ENCODE measurements at places on chromosomes 6 and 20.

GRCh38 chr6:14824484-14825275 is 421.2 kb upstream of the JARID2 start:
- DNase-seq, result no peak

DNA sequence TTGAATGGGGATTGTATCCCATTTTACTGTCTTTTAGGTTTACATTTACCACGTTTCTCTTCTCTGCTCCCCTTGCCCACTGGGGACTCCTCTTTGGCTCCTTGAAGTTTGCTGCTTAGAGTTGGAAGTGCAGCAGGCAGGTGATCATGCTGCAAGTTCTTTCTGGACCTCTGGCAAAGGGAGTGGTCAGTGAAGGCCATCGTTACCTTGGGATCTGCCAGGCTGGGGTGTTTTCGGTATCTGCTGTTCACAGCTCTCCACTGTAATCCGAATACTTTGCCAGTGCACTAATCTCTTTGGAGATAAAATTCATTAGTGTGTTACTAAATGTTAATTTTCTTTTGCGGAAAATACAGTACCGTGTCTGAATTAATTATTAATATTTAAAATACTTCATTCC is 9.1 kb upstream of the EFCAB8 start:
- no peak for DNase-seq

DNA sequence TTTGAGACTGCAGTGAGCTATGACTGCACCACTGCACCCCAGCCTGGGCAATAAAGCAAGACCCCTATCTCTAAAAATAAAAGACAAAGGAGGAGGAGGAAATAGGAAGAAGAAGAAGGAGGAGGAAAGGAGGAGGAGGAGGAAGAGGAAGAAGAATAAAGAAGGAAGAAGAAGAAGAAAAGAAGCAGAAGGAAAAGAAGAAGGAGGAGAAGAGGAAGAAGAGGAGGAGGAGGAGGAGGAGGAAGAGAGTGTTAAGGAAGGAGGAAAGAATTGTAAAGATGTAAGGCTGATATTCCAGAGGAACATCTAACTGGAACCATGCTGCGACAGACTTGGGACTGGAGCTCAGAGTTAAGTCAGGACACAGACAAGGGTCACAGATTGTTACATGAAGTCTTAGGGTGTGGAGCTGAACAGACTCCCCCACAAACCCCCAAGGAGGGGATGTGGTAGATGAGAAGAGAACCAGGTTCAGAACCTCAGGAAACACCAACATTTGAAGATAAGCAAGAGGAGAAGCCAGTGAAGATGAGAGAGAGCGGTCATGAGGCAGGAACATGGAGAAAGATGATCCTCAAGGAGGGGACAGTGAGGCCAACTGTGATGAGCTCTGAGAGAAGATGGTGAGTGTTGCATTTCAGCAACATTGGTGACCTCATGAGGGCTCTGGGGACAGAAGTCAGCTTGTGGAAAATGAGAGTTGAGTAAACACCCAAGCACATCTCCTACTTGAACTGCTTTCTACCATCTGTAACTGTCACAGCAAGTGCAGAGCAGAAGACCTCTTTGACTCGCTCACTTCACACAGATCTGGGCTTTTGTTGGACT is 118.2 kb downstream of the CD164 start:
- no peak for DNase-seq

GRCh38 chr6:8237668-8238067 is 135.3 kb upstream of the EEF1E1 start:
- DNase-seq, result no peak

DNA sequence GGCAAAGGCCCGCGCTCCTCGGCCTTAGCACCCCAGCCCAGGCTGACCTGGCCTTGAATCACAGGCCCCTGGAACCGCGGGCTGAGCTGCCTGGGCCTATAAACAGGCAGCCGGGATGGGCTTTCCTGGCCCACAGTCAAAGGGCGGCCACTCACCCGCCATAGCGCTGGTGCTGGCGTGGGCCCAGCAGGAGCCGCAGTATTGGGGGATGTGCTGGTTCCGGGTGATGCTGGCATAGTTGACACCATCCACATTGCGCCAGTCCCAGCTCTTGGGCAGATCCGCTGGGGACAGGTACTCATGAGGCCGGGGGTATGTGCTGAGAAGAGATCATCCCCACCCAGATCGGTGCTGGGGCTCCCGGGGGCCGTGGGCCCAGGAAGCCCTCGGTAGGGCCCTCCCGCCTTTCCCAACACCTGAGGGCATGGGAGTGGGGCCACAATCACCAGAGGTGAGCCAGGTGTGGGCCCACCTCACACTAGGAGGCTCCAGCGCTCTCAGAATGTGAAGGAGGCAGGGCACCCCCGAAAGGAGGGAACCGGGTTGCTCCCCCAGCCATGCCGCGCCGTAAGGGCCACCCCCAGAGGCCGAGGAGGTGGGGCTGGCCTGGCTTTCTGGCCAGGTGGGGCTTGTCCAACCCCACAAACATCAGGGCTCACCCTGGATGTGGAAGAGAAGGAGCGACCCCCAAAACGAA is 739 bp downstream of the CTSZ start:
- no peak for DNase-seq

- no peak for DNase-seq
These were observed 255.6 kb downstream of the ERMARD start for GRCh38 chr6:170006900-170007467.

DNA sequence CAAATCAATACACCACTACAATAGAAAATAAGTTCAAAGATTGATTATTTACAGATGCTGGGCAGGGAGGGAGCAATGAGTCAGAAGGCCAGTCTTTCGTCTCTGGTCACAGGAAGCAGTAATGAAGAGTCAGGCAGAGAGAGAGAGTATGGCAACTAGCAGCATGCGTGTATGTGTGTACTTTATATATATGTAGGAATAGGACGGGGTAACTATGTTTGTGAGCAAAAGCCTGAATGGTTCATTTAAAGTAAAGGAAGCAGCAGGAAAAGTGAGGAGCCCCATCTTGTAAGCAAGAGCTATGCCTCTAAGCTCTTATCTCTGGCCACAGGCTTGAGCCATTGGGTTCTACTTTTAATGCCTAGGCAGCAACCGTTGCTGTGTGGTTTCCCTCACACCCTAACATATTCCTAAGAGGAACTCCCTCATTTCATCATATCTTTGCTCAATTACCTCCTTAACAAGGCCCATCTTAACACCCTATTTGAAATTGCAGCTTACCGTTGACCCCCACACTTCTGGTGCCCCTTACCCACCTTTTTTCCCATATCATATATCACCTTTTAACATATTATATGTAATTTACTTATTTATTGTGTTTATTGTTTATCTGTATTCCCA is 66.6 kb downstream of the AFG1L start:
- DNase-seq, result no peak

GRCh38 chr20:63968136-63968927 is 1.4 kb downstream of the ZNF512B start:
- DNase-seq, result no peak

DNA sequence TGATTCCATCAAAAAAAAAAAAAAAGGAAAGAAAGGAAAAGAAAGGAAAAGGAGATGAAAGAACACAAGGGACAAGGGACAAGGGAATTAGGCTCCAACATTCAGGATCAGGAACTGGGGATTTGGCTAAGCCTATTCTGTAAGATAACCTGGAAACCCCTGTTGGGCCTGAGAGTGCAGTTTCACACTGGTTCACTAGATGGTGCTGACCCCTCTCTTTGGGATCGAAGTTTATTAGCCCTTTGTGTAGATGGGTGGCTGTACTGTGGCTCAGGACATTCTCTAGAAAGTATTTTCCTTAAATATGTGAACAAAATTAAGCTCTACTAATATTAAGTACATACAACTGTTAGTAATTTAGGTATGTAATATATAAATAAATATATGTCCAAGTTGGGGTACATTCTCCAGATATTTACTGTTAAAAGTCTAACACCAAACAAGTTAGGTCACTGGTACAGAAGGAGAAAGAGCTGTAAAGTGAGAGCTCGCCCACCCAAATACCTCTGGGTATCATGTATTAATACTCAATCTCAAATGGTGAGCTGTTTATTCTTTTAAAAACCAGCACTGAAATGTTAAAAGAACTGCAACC is 6.3 kb downstream of the OR2A4 start:
- DNase-seq, result no peak

DNA sequence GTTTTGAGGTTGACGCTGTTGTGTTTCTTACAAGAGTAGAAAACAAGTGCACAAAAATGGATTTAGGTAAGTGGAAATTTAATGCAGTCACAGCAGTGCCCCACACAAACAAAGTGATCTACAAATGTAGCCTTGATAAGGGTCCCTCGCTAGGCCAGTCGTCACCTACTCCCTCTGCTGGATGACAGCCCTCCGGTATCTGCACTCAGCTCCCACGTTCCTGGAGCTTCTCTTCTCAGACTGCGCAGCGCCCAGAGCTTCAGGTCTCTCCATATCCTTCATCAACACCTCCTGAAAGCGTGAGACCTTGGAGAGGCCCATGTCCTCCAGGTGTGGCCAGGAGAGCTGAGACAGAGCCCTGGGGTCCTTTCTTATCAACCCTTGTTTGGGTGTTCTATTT is 58.3 kb upstream of the MAP3K4 start:
- no peak for DNase-seq

DNA sequence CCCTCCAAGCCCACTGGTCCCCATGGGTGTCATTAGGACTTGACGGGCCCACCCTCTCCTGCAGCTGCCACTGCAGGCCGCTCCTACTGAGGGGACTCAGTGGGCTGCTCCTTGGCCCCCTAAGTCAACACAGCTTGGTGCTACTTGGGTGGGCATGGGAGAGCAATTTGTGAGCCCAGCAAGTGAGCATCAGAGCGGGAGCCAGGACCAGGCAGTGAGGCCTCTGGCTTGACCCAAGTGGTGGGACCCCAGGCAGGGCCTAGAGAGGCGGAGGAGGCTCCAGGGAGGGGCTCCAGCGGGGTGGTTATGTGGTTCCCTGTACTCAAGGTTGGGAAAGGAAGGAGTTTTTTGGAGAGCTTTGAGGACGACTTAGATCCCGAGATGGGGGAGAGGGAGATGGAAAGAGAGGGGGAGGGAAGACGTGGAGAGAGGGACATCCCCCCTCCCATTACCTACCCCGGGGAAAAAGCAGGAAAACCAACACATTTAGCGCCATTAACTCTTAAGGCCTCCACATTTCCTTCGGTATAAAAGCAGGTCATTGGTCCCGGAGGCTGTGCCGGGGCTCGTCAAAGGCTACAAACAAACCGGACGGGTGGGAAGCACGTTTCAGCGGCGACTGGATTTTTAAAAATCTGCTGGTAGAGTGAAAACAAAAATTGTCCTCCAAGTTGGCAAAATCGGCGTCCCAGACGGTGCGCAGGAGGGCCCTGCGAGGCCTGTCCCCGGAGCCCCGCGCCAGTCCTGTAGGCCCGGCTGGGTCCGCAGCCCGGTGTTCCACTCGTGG is 8.8 kb downstream of the FOXC1 start:
- DNase-seq, result no peak

- peak; percentile 75 for DNase-seq
These were observed 199.2 kb downstream of the MAFB start for GRCh38 chr20:40489886-40490285.

All from AG04449 (cell line).